ENCODE measurements at places on chromosomes 2 and 18.

GRCh38 chr2:39068299-39069135 lies 52.3 kb downstream of the SOS1 start:
- DNase-seq, result no peak

- DNase-seq, result no peak
Observed at GRCh38 chr18:57038395-57038794, 108.5 kb upstream of the BOD1L2 start.

- DNase-seq, result no peak
Observed at GRCh38 chr18:73831688-73832087, 315.9 kb downstream of the FBXO15 start.

GRCh38 chr2:72183016-72183415 lies 35.4 kb upstream of the CYP26B1 start:
- DNase-seq, result peak; percentile 29

- peak; percentile 49 for DNase-seq
Observed at GRCh38 chr2:71510196-71510807, 56.9 kb downstream of the DYSF start.

DNA sequence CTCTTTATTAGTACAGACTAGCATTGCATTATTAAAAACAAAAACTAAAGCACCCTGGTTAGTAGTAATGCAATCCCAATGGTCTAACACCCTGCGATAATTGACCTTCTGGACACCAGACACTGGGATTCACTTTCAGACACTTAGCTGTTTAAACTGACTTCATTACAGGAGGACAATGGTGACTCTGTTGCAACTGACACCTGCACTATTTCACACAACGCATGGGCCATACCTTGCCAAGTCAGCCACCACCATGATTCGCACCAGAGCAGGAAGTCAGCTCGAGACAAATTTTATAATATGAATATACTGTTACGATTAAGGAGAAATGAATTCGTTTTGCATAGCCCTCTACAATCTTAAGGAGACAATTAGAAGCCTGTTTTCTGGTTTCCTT lies 150.7 kb downstream of the MEIS1 start:
- DNase-seq, result no peak

GRCh38 chr2:238444242-238444641 lies 17.5 kb downstream of the ASB1 start:
- no peak for DNase-seq

DNA sequence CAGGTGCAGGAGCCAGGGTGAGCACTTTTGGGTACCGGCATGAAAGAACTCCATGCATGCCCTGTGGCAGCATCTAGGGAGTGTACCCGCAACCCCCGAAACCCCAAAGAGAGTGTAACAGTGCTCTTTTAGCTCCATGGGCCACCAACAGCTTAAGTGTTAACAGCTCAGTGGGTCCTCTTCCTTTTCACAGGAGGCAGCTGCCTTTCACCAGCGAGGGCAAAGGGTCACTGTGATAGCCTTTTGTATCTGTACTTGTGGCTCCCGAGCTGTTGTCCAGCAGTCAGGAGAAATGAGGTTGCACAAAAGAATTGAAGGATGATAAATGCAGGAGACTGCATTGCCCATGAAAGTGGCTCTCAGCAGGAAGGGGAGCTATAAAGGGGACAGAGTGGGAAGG lies 1166.3 kb upstream of the ACVR2A start:
- no peak for DNase-seq

- DNase-seq, result no peak
Observed at GRCh38 chr2:106108351-106108750, 85.8 kb downstream of the UXS1 start.

DNA sequence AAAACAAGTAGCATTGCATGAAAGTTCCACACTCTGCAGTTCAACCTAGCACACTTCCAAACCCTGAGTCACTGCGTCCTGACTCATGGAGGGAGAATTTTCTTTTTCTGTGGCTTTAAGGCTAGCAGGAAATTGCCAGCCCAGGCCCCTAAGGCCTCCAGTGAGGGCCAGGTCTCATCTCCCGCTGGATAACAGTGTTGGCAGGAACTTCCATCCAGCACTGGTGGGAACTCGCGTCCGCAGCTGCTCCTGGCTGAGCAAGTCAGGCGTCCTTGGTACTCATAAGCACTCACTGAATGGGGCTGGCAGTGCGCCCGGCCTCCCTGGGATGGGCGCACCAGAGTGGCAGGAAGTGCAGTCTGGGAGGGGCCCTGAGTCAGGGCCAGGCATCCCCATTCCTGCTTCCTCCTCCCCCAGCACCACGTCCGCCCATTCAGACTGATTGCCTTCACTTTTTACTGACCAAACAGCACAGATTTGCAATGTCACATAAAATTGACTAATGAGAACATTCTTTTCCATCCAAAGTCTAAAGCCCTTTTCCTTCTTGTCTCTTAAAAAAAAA lies 14.3 kb downstream of the MALL start:
- DNase-seq, result peak; percentile 99

DNA sequence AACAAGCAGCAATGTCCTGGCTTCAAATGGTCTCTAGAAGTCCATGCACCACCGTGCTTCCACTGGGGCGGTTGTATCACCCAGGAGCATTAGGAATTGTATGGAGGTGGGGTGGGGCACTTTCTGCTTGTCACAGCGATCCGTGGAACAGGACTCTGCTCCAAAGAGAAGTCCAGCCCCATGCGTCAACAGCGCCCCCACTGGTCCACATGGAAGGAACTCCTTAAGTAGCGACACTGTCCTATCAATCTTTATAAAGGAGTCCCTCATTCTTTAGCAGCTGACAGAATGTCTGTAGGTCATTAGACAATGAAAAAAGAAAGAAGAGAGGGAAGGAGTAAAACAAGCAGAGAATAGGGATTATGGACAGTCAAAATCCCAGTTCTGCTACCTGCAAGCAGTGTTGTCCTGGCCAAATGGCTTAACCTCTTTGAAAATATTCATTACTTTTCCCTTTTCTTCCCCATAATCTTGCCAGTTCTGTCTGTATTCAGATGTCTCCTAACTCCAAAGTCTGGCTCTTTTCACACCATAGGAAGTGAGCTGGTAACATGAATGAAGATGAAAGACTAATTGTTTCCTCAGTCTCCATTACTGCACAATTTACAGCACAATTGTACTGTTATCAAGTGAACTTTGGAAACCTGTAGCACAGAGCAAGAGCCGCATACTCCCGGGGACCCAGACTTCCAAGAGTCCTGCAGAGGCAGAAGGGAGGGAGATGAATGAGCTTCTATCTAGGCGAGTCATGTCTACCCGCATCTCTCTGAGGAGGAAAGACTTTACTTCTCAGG lies 9.9 kb downstream of the NFE2L2 start:
- no peak for DNase-seq

DNA sequence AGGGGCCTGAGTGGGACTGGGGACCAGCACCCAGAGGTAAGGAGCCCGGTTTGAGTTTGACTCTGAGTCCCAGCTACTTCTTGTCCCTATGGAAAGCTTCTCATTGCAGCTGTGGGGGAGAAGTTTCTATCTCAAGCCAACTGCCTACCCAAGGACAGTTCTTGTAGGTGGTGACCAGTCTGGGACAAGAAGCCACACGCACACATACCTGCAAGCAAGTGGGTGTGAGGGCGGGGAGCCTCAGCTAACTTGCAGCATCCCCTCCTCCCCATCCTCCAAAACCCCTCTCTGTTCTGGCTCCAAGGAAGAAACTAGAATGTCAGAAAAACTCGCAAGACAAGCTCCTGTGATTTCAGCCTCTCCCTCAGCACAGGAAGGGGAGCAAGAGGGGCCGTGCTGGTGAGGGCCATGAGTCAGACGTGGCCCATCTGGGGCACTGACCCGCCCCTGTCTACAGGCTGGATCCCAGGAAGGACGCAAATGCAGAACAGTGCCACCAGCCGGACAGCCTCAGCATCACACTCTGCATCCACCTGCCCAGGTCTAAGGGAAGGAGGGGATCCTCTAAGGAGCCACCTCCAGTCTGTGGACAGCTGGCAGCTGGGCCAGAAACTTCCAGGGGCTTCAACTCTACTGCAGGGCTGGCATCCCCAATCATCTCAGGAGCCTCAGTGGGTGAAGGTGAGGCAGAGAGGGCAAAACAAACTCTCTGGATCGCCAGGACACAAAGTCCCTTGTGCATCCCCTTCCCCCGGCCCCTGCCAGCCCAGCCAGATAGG lies 103.4 kb downstream of the TNS1 start:
- DNase-seq, result peak; percentile 72

- DNase-seq, result no peak
Observed at GRCh38 chr18:25470062-25470461, 118.1 kb upstream of the ZNF521 start.

- DNase-seq, result peak; percentile 10
Observed at GRCh38 chr18:26792661-26793060, 72.8 kb downstream of the AQP4 start.

DNA sequence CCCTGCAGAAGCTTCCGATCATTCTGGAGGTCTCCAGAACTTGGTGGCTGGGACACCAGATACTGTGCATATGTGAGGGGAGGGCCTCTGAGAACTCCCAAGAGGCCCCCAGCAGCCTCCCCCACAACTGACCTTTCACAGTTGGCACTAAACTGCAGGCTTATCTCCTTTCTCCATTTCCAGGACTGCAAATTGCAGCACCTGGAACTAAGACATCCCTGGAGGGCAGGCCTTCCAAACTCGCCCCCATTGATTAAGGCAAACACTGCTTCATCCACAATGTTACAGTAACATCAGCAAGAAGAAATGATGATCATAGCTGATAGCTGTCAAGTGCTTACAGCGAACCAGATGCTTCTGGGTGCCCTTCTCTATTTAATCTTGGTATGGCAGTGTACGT lies 67.9 kb downstream of the TGOLN2 start:
- no peak for DNase-seq

- no peak for DNase-seq
Observed at GRCh38 chr2:174330945-174331594, 3.7 kb upstream of the SP9 start.

DNA sequence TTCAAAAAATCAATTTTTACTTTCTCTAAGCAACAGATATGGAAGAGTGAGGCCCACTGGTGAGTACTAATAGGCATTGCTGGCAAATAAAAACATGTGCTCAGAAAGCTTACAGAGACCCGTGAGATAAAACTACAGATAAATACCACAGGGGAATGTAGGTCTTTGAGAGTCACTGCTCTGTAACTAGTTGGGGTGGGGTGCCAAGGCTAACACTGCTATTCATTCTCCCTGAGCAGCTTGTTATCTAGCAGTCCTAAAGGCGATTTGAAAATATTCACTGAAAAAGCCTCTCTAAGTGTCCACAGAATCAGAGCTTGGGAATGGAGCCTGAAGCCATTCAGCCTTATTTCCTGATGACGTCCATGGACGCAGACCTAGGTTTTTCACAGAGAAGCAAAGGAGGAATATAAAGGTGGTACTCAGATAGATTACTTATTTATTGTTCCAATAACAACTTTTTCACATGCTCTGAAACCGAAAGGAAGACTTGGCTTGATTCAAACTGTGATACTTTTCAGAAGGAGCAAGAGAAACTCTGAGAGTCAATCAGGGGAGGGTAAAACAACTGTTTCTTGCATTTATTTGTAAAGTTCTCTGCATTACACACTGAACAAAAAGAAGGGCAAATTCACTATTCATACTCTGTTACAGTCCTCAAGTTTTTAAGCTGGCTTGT lies 188.4 kb downstream of the PPP1R1C start:
- DNase-seq, result no peak

- DNase-seq, result no peak
Observed at GRCh38 chr2:210475706-210476105, 853 bp downstream of the LANCL1 start.

DNA sequence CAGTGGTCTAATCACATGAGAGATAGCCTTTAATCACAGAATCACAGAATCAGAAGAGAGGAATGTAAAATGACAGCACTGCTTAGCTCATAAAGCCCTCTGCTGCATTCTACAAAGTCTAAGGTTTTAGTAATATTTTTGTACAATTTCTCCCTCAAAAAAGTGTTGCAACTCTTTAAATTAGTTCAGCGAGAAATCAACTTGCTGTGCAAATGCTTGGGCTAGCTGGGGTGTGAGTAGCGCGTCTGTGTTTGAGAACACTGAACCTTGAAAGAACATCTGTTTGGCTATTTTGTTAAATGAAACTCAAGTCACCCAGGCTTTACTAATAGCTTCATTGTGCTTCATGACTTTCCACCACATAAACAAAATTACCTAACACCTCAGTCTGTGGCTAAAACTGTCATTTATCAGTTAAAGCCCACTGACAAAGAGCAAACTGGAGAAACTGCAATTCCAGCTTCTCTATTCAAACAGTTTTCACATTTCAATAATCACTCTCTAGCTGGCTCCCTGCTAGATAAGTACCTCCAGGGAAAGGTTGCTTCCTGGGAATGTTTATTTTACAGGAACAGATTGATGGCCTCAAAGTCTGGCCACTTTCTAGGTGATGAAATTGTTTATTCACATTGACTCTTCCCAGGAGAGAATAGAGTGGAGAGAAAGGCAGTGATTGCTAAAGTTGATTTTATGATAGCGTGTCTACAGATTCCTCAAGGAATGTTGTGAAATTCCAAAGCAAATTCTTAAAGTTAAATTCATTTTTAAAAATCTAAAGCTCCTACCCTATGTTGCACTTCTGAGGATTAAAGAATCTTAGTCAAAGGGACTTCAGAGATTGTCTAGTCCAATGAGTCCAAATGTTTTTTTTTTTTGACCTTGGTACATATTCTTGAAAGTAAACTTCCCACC lies 36.0 kb upstream of the STAT1 start:
- no peak for DNase-seq

DNA sequence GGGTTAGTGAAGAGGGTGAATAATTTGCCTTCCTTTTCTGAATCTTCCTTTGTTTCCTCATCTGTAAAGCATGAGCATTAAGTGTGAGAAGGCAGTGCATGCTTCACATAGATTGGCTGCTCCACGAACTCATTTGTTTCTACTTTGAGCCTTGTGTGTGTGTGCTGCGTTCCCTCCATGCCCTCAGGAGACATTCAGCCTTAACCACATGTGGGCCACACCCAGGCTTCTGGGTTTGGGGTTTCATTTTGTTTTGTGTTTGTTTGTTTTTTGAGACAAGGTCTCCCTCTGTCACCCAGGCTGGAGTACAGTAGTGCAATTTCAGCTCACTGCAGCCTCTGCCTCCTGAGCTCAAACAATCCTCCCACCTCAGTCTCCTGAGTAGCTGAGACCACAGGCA lies 843.3 kb downstream of the GALR1 start:
- no peak for DNase-seq

DNA sequence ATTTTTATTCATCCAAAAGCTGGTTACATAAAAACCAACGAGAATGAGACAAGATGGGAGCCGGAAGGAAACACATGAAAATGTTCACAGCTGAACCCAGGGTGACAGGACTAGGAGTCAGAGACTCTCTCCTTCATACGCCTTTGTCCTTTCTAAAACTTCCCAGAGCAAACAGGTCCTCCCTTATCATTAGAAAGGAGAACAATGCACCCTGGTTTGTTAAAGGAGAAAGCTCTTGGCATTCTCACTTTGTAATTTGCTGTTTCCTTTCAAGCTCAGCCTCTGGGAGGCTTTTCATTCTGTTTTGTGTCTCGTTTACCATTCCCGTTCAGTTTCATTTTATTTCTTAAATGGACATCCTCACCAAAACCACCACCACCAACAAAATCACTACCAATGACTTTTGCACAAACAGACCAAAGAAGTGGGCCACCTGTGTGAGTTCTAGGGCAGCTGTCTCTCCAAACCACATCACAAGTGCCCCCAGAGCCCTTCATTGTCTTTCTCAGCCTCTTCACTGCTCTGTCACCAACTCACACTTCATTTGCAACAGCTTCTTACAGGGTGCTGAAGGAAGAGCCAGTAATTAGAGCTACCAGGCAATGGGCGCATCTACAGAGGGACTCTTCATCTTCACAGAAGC lies 105.3 kb downstream of the HDAC4 start:
- DNase-seq, result no peak

GRCh38 chr2:31031132-31031706 lies 107.0 kb downstream of the GALNT14 start:
- no peak for DNase-seq
